HS-27A (cell line): ENCODE measurements at places on chromosomes 1 and 21.
A peak's percentile ranks its signal among the peaks of the same experiment; 100 is the strongest.

DNA sequence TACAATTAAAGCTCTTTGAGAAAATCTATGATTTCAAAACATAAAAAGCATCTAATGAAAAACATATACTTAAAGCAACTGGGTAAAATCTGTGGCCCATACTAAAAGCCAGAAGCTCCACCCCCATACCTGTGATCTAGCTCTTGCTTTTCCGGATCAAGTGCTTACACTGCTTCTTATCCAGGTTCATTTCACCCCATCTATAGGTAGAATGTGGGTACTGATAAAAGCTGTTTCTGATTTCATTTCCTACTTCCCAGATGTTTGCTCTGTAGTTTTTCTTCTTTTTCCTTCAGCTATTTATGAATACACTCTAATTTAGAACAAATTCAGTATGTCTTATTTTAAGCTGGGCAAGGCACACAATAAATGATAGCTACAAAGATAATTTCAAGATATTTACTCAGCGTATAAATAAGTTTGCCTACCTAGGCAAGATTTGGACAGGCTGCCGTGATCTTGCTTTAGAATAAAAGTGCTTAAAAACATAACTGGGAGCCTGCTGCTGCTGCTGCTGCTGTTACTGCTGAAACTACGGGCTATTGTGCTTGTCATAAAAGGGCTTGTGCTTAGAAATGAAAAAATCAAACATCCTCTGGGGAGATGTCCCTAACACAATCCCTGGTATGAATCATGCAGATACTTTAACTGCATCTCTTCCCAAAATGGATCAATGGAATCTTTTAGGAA is 2.1 kb downstream of the SIPA1L2 start:
- DNase-seq, result no peak

DNA sequence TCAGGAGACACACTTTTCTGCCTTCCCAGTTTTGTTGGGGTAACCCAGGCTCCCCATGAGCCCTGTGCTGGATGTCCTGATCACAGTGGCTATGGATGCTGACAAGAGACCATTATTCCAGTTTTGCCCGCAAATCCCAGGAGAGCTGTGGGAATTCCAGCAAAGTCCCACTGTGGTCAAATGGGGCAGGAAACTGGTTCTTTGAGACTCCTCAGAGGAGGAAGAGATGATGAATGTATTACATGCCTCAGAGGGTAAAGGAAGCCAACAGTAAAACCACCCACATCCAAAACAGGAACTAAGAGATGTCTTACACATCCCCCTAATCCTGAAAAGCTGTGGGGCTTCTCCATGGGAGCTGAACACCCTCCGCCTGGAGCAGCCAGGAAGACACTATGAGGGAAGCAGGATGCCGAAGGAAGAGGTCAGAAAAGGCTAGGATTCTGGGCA is 12.8 kb upstream of the MPZL1 start:
- no peak for DNase-seq

DNA sequence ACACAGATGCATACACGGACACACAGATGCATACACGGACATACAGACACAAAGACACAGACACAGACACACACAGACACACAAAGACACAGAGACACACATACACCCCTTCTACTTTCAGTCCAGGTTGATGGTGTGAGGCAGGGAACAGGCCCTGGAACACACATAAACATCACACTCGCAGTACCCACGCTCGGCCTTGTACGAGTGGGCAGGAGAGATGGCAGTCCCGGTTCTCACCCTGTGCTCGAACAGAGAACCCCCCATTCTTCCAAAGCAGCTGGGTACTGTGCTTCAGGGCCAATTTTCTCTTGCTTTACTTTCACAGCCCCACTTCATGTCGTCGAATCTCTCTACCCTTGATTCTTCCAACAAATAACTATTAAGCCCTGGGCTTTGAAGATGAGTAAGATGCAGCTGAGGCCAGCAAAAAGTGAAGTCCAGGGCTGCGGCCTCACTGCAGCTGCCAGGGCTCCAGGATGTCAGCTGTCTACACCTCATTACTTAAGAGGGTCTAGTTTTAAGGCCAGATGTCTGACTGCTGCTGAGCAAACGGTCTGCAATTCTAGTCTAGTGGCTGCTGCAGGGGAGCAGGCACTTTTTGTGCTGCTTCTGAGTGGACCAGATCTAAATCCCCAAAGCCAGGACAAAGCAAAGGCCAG is 90.1 kb downstream of the PGBD5 start:
- no peak for DNase-seq

- no peak for DNase-seq
Observed at GRCh38 chr1:36653850-36654249, 171.1 kb upstream of the CSF3R start.

DNA sequence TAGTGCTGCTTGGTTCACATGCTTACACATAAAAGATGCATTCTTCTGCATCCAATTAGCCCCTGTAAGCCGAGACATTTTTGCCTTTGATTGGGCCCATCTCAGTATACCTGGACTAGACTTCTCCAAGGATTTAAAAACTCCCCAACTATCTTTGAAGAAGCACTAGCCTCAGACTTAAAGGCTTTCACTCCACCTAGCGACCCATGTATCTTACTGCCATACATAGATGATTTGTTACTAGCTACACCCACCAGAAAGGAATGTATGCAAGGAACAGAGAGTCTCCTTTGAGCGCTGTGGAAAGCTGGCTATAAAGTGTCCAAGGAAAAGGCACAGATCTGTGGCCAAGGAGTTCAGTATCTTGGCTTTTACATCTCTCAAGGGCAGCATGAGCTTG is 91.7 kb downstream of the LIPI start:
- no peak for DNase-seq

DNA sequence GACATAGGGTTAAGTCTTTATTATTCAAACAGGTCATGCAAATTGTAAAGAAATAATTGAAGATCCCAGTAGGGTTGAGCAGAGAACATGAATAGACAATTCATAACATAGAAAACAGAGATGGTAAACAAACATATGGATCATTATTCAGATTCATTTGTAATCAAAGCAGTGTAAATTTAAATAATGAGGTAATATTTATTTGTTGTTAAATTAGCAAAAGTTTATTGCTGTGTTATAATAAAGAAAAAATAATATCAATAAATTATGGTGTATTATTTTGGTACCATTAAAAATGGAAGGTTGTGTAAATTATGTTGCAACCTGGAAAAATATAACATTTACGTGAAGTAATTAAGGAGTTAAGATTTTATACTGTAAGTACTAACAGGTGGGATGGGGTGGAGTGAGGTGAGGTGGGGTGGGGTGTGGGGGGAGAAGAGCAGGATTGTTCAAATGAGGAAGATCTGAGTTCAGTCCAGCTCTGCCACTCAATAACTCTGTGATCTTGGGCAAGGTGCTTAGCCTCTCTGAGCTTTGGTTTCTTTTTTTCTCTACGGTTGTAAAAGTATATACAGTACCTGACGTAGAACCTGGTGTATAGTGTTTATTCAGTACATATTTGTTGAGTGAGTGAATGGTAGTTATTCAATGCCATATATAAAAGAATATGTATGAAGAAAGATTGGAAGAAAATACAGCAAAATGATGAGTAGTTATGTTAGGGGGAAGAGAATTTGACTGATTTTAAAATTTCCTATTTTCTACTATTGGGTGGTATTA is 140.3 kb upstream of the KIF26B start:
- no peak for DNase-seq

- DNase-seq, result no peak
Observed at GRCh38 chr1:100423832-100424337, 71.6 kb downstream of the CDC14A start.

DNA sequence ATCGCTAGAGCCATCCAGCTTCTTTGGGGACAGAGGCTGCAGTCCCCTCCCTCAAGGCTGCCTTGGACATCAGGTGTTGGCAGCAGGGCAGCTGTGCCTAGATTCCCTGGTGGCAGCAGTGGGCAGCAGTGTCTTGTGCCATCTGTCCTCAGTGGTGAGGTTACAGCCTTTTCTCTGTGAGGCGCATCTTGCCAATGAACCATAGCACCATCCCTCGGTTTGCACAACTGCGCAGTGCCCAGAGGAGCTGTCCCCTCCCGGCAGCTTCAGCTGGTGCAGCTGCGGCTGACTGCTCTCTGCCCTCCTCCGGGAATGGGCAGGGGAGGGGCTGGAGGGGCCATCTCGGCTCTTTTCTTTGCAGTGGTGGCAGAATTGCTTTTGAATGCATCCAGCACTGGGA is 59.0 kb upstream of the C8B start:
- DNase-seq, result no peak

- DNase-seq, result peak; percentile 93
Observed at GRCh38 chr1:201275253-201275666, 8.0 kb upstream of the PKP1 start.

DNA sequence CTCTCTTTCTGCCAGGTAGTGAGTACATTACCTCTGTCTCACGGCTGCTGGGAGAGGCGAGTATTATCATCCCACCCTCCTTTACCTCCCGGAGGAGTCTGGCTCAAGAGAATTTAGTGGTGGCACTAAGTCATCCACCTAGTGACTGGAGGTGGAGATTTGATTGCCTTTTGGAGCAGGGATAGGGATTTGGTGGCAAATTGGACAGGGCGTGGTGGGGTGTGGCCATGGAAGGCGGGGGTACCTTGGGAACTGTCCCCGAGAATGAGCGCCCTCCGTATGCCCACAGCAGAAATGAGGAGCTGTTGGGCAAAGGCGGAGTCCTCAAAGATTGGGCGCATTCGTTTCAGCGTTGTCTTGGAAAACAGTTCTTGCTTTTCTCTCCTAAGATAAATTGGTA is 32.1 kb upstream of the HMGN1 start:
- DNase-seq, result no peak

- peak; percentile 92 for DNase-seq
Observed at GRCh38 chr1:177927021-177927596, 42.7 kb downstream of the SEC16B start.

- DNase-seq, result no peak
Observed at GRCh38 chr1:201955729-201956143, 433 bp downstream of the TIMM17A start.

- no peak for DNase-seq
Observed at GRCh38 chr1:169528215-169529067, 42.7 kb upstream of the SLC19A2 start.

GRCh38 chr1:165858967-165859845 is 31.8 kb downstream of the UCK2 start:
- no peak for DNase-seq

GRCh38 chr21:46119637-46120271 is 21.8 kb downstream of the COL6A2 start:
- DNase-seq, result no peak

- DNase-seq, result no peak
Observed at GRCh38 chr1:26283279-26283853, 3.5 kb downstream of the SH3BGRL3 start.

- no peak for DNase-seq
Observed at GRCh38 chr1:85708829-85709227, 595 bp upstream of the ZNHIT6 start.

DNA sequence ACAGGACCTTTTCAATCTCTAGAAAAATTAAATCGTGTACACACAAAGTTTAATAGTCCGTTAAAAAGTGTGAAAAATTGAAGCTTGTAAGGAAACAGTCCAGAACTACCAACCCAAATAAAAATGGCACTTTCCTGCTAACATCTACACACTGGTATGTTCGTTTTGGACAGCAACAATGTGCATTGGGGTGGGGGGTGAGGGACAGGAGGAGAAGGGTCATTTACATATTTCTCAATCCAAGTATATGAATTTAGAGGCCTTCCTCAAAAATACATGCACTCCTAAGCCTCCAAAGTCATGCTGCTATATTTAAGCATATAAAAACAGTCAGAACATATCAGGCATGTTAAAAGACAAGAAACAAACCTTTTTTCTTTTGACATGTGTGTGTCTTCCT is 2.5 kb downstream of the PPP1R15B start:
- DNase-seq, result no peak

DNA sequence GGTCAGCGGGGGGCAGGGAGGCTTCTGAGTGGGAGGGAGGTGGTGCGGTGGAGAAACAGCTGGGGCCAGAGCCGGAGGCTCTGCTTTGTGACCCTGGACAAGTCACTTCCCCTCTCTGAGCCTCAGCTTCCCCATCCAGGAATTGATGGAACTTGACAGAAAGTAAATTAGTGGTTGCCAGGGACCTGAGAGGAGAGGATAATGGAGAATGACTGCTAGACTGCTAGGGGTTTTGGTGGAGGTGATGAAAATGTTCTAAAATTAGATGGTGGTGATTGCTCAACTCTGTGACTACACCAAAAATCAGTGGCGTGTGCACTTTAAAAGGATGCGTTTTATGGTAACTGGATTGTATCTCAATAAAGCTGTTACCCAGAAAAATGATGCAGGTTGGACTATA is 100.9 kb downstream of the ARHGEF10L start:
- no peak for DNase-seq

- DNase-seq, result no peak
Observed at GRCh38 chr1:168261390-168261789, 19.3 kb upstream of the TBX19 start.

- no peak for DNase-seq
Observed at GRCh38 chr1:154179946-154180687, 11.8 kb downstream of the TPM3 start.

DNA sequence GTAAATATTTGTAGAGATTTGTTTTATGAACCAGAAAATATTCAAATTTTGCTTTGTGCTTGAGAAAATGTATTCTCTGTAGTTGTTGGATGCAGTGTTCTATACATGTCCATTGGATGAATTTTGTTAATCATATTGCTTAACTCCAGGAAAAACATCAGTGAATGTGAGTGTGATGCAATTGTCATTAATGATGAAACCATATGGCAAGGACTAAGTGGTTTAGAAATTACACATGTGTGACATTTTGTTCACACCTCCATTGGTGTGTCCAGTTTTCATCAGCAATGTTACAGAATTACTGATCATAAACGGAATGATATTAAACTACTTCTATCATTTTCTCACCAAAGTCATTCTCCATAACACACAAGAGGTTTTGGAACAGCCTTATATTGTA is 151.8 kb upstream of the ST6GALNAC5 start:
- DNase-seq, result no peak

- peak; percentile 50 for DNase-seq
Observed at GRCh38 chr21:33402001-33402979, 923 bp upstream of the IFNGR2 start.

DNA sequence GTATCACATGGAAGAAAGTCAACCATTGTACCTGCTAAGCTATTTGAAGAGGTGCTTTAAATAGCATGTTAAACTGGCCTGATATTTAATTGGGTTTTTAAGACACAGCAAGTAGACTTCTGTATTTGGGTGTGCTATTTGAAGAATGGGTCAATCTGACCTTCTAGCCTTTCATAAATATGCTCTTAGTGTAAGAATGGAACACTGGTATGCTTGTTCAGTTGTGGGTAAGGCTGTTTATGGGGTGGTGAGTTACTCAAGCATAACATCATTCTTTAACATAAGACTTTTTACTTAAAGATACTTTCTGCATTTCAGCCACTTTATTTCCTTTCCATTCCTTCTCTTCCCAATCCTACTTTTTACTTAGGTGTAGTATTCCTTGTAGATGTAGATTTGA is 21.4 kb downstream of the AHCYL1 start:
- DNase-seq, result no peak

DNA sequence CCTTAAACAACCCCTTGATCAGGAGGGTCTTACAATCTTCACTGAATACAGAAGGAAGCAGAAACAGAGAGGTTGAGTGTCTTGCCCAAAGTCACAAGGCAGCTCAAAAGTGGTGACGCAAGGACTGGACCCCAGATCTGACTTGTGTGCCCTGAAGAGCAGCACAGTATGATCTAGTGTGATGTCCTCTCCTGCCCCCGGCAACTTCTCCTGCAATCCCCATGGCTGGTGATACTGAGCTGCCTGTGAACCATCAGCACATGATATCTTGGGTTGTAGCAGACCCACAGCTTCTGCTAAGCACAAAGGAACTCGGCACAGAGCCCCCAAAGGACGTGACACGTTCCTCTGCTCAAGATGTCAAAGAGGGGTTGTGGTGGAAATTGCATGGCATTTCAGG is 51.2 kb upstream of the EDN2 start:
- DNase-seq, result no peak
